Ovary (tissue), 10 donors: ENCODE measurements at places on chromosomes 6 and 20.
A peak's percentile ranks its signal among the peaks of the same experiment; 100 is the strongest.

GRCh38 chr20:25584905-25585704, at the start of gene NINL:
Gene NINL, minus strand, starts transcription at chr20:25585531. Its CDS starts 58,944 bp downstream, at chr20:25526587.
- peak within 1 kb of the TSS; percentile 73 for H3K27ac ChIP-seq
- peaks cover 4% of the 10 kb centered on the region for H3K4me1 ChIP-seq
- H3K27me3 ChIP-seq: no peaks in the 10 kb centered on the region

GRCh38 chr20:62979876-62980373, 26.8 kb downstream of the BHLHE23 start:
- H3K36me3 ChIP-seq: no peaks in the 10 kb centered on the region
- no peak overlapping the region for H3K27ac ChIP-seq
- no peaks in the 10 kb centered on the region for H3K4me1 ChIP-seq
- H3K4me3 ChIP-seq: no peak overlapping the region

GRCh38 chr6:75090576-75090975, 115.3 kb downstream of the COL12A1 start:
- H3K36me3 ChIP-seq: no peaks in the 10 kb centered on the region
- no peak overlapping the region for H3K4me3 ChIP-seq
- H3K27me3 ChIP-seq: no peaks in the 10 kb centered on the region

GRCh38 chr6:97701801-97702200, 418.8 kb upstream of the MMS22L start:
- H3K36me3 ChIP-seq: no peaks in the 10 kb centered on the region
- no peaks in the 10 kb centered on the region for H3K27me3 ChIP-seq
- no peak overlapping the region for H3K27ac ChIP-seq
- no peak for DNase-seq

GRCh38 chr6:72636215-72636614, 14.4 kb downstream of the KCNQ5 start:
- H3K4me3 ChIP-seq: no peak overlapping the region
- no peak for DNase-seq
- H3K36me3 ChIP-seq: no peaks in the 10 kb centered on the region
- no peak overlapping the region for H3K27ac ChIP-seq

DNA sequence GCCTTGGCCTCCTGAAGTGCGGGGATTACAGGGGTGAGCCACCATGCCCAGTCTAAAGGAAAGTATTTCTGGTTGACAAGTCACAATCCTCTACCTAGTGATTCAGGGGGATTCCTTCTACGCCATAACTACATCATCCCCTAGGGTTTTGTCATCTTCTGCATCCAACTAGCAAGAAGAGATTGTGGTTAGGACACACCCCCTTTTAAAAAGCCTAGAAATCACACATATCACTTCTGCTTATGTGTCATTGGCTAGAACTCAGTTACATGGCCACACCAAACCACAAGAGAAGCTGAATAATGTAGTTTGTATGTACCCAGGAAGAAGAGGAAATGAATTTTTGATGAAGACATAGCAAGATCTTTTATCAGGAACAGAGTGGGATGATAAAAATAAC, 14.7 kb upstream of the CHD6 start:
- no peaks in the 10 kb centered on the region for H3K4me1 ChIP-seq
- H3K27ac ChIP-seq: no peak overlapping the region
- H3K27me3 ChIP-seq: no peaks in the 10 kb centered on the region
- H3K4me3 ChIP-seq: no peak overlapping the region
- DNase-seq: no peak

GRCh38 chr6:9982215-9982614, 432.7 kb downstream of the TFAP2A start:
- no peaks in the 10 kb centered on the region for H3K4me1 ChIP-seq
- H3K36me3 ChIP-seq: no peaks in the 10 kb centered on the region
- no peak for DNase-seq
- no peak overlapping the region for H3K27ac ChIP-seq

DNA sequence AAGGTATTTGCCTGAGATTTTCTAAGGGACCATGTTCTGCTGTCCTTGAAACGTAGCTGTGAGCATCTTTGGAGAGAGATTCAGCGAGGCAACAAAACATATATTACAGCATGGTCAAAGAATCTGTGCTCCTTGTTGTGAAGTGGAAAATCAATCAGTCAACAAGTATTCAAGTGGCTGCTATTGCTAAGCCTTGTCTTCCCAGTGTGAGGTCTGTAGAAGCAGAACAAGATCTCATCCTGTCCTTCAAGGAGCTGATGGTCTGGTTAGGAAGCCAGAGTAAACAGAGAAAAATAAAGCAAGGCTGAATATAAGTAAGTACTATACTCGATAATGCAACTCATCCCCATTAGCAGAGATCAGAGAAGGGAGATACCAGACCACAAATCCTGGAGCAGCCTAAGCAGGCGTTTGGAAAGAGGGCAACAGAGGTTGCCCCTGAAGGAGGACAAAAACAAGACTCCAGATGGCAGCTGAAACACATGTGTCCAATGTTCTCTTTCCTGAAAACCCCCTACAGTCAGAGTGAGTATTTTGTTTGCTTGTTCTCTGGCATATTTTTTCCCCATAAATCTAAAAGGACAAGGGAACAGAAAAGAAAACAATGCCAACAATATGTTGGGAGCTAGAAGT, 392.0 kb downstream of the SYNE1 start:
- H3K36me3 ChIP-seq: no peaks in the 10 kb centered on the region
- DNase-seq: no peak
- peak overlapping the region; percentile 62 for H3K27ac ChIP-seq
- H3K4me1 ChIP-seq: peaks cover 27% of the 10 kb centered on the region

GRCh38 chr6:106519460-106520394, 109.6 kb downstream of the RTN4IP1 start:
- H3K4me3 ChIP-seq: no peak overlapping the region
- H3K4me1 ChIP-seq: no peaks in the 10 kb centered on the region
- no peaks in the 10 kb centered on the region for H3K36me3 ChIP-seq

DNA sequence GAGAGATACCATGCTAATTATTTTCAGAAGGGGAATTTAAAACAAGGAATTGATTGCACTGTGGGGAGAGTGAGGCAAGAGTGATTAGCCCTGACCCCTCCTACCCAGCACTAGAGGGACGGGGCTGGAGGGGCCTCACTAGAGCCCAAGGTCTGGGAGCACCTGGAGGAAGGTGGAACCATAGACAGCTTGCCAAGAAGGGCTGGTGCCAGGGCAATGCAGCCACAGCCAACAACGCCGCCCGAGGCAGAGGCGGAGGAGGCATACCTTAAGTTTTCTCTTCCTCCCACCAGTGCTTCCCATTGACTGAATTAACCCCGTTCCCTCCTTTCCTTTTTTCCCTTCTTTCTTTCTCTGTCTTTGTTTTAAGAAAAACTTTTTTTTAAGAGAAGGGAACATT, 40.0 kb downstream of the IYD start:
- H3K36me3 ChIP-seq: no peaks in the 10 kb centered on the region
- H3K4me3 ChIP-seq: no peak overlapping the region
- no peak for DNase-seq
- no peak overlapping the region for H3K27ac ChIP-seq
- no peaks in the 10 kb centered on the region for H3K4me1 ChIP-seq

DNA sequence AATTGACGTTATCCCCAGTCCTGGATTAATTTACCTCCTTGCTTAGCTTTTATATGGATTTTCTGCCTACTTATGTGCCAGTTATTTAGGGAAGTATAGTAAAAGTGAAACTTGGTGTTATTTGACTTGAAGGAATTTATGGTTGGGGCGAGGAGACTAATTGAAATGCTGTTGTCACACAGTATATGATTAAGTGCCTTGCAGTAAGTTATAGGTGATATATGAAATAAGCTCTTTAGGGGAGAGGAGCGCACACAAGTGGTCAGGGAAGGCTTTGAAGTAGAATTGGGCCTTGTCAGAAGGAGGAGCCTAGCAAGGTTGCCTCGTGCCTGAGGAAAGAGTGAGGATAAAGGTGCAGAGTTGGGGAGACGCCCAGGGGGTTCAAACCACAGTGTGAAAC, 20.5 kb downstream of the NCOA7 start:
- peaks cover 16% of the 10 kb centered on the region for H3K4me1 ChIP-seq
- H3K27me3 ChIP-seq: no peaks in the 10 kb centered on the region
- no peak overlapping the region for H3K27ac ChIP-seq
- no peak overlapping the region for H3K4me3 ChIP-seq

GRCh38 chr6:38364775-38365174, 275.0 kb downstream of the BTBD9 start:
- DNase-seq: no peak
- peaks cover under 1% of the 10 kb centered on the region for H3K4me1 ChIP-seq
- no peaks in the 10 kb centered on the region for H3K36me3 ChIP-seq
- H3K4me3 ChIP-seq: no peak overlapping the region
- no peak overlapping the region for H3K27ac ChIP-seq

GRCh38 chr20:6623989-6624388, 143.5 kb upstream of the BMP2 start:
- no peaks in the 10 kb centered on the region for H3K36me3 ChIP-seq
- no peaks in the 10 kb centered on the region for H3K4me1 ChIP-seq
- no peak for DNase-seq
- no peaks in the 10 kb centered on the region for H3K27me3 ChIP-seq
- H3K4me3 ChIP-seq: no peak overlapping the region
- H3K27ac ChIP-seq: no peak overlapping the region

DNA sequence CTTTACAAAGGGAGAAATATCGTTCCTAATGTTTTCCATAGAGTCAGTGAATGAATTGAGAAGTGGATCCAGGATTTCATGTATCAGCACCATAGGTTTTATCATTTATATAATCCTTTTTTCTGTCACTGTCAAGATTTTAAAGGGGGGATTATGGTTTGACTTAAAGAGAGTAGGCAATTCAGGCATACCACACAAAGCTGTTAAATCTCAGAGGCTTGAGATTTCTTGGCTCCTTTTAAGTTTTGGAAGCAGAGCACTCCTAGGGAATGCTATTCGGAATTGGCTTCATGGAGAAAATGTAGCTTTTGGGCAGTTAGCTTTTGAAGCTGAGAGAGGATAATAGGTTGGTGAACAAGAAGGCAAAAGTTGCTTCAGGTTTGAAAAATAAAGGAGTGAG, 274.7 kb downstream of the SOX4 start:
- no peak overlapping the region for H3K4me3 ChIP-seq
- no peak overlapping the region for H3K27ac ChIP-seq
- H3K4me1 ChIP-seq: no peaks in the 10 kb centered on the region
- no peaks in the 10 kb centered on the region for H3K27me3 ChIP-seq
- DNase-seq: no peak

GRCh38 chr20:35637276-35637675, 21.6 kb downstream of the SPAG4 start:
- H3K4me3 ChIP-seq: no peak overlapping the region
- peaks cover 7% of the 10 kb centered on the region for H3K4me1 ChIP-seq
- no peak overlapping the region for H3K27ac ChIP-seq
- no peak for DNase-seq

- H3K27ac ChIP-seq: no peak overlapping the region
- H3K4me1 ChIP-seq: no peaks in the 10 kb centered on the region
- no peaks in the 10 kb centered on the region for H3K36me3 ChIP-seq
- no peak for DNase-seq
- H3K4me3 ChIP-seq: no peak overlapping the region
These were observed 5.1 kb upstream of the EPHA7 start for GRCh38 chr6:93424303-93425064.

- no peaks in the 10 kb centered on the region for H3K27me3 ChIP-seq
- DNase-seq: no peak
- no peak overlapping the region for H3K27ac ChIP-seq
- H3K4me1 ChIP-seq: no peaks in the 10 kb centered on the region
- H3K4me3 ChIP-seq: no peak overlapping the region
- H3K36me3 ChIP-seq: no peaks in the 10 kb centered on the region
These were observed 18.6 kb upstream of the CDK19 start for GRCh38 chr6:110833831-110834230.

DNA sequence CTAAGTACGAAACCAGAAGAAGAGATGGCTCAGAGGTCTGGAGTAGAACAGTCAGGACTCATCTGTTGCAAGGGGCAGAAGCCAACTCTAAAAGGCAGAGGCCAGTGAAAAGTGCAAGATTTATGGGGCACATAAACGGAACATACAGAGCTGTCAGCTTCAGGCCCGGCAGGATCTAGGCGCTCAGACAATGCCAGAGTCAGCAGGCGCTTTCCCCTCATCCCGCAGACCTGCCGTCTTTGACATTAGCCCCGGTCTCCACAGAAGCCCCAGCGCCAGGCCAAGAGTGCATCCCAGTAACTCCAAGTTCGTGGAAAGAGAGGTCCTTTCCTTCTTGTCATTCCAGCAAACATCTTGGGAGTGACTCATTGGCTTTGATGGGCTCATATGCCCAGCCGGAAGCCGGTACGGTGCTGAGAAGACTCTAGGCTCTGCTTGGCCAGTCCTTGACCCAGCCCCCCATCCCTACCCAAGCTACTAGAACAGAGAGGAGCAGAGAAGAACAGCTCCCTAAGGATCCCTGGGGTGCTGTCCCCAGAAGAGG, 260.9 kb downstream of the TAF4 start:
- peaks cover 6% of the 10 kb centered on the region for H3K4me1 ChIP-seq
- H3K4me3 ChIP-seq: no peak overlapping the region
- no peaks in the 10 kb centered on the region for H3K27me3 ChIP-seq
- H3K36me3 ChIP-seq: no peaks in the 10 kb centered on the region
- DNase-seq: no peak

- no peak overlapping the region for H3K4me3 ChIP-seq
- no peaks in the 10 kb centered on the region for H3K36me3 ChIP-seq
- no peaks in the 10 kb centered on the region for H3K4me1 ChIP-seq
- no peak for DNase-seq
These were observed 42.4 kb downstream of the RTN4IP1 start for GRCh38 chr6:106586815-106587415.

DNA sequence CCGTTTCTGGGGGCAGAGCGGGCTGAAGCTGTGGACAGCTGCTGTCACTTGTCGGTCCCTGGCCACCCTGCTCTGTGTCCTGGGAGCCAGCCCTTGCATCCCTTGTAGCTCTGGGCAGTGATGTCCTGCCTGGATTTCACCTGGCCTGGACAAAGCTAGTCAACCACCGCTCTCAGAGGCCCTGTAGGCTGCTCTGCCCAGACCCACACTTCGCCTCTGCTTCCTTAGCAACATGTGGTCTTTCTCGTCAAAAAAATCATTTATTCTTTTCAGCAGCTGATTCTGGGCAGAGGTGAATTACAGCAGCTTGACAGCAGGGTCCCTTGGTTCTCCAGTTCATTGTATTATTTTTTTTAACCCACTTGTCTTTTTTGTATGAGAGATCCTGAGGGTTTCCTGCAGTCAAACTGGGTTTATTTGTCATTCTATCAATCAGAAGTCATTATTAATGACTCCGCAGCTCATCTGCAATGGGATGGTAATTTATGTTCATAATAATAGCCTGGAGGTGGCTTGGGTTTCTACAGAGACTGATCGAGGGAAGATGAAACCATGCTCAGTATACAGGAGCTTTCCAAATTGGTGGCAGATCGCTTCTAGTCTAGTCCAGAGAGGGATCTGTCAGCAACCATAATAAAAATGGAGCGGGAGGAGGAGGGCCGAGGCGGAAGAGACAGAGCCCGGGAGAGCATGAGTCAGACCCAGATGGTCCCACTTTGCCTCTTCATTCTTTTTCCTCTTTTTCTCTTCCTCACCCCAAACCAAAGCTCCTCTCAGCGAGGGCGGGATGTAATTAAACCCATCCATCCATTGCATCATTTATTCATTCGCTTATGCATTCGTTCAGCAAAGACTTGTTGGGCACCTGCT, 22.4 kb downstream of the EDN3 start:
- no peaks in the 10 kb centered on the region for H3K4me1 ChIP-seq
- H3K4me3 ChIP-seq: no peak overlapping the region
- no peak for DNase-seq
- H3K27ac ChIP-seq: no peak overlapping the region

GRCh38 chr20:9068841-9069663, at the start of gene PLCB4:
Gene PLCB4, plus strand, starts transcription at chr20:9069087. Its CDS starts 238,728 bp downstream, at chr20:9307815.
- H3K36me3 ChIP-seq: no peaks in the 10 kb centered on the region
- peak within 1 kb of the TSS; percentile 49 for H3K4me3 ChIP-seq
- H3K27ac ChIP-seq: peak within 1 kb of the TSS; percentile 46
